Lower lobe of right lung (tissue), 2 donors: ENCODE measurements at places on chromosomes 1 and 21.

GRCh38 chr1:213905344-213905743 is 82.4 kb upstream of the PROX1 start:
- no peak for DNase-seq

- no peak for DNase-seq
These were observed 131.5 kb downstream of the CNIH3 start for GRCh38 chr1:224747578-224747977.

- no peak for DNase-seq
These were observed 136.2 kb upstream of the BACE2 start for GRCh38 chr21:41031701-41032220.

GRCh38 chr1:17282836-17283235 is 25.2 kb upstream of the PADI4 start:
- DNase-seq, result no peak

DNA sequence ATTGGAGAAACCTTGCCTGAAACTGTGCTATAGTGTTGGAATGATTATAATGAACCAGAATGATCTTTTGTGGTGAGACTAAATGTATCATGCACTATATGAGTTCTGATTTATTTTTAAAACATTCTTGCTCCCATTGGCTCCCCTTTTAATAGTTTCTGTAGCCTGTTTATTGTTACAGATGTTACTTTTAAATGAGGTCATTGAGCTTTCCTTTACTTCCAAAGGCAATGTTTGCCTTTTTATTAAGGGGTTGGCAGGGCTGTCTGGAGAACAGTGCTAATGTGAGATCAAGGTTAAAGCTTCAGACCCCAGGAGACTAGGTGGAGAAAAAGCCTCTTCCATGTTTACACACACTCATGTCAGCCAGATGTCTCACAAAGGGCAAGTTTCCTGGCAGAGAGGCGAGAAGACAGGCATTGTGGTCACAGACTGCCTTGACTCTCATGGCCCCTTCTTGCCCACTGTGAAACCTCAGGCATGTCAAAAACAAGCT is 120.6 kb upstream of the RAVER2 start:
- DNase-seq, result no peak
